ENCODE measurements at places on chromosomes 16 and 17. TPM values are rescaled to one million over a fixed set of nuclear protein-coding genes. Genes with fewer than 3 reads are reported as not detected.

GRCh38 chr16:82459580-82460256, 167.1 kb upstream of the CDH13 start:
- no peaks in the 10 kb centered on the region for H3K4me1 ChIP-seq
- no peak overlapping the region for H3K27ac ChIP-seq
- H3K36me3 ChIP-seq: no peaks in the 10 kb centered on the region
- H3K27me3 ChIP-seq: no peaks in the 10 kb centered on the region
- H3K4me3 ChIP-seq: no peak overlapping the region

- H3K27ac ChIP-seq: peak overlapping the region; percentile 98
- H3K27me3 ChIP-seq: no peaks in the 10 kb centered on the region
- peaks cover 44% of the 10 kb centered on the region for H3K4me1 ChIP-seq
- H3K4me3 ChIP-seq: peak overlapping the region; percentile 85
Measured at GRCh38 chr17:44220213-44221083, 973 bp upstream of the UBTF start.

KRT28 gene
- total RNA-seq: not detected

DNA sequence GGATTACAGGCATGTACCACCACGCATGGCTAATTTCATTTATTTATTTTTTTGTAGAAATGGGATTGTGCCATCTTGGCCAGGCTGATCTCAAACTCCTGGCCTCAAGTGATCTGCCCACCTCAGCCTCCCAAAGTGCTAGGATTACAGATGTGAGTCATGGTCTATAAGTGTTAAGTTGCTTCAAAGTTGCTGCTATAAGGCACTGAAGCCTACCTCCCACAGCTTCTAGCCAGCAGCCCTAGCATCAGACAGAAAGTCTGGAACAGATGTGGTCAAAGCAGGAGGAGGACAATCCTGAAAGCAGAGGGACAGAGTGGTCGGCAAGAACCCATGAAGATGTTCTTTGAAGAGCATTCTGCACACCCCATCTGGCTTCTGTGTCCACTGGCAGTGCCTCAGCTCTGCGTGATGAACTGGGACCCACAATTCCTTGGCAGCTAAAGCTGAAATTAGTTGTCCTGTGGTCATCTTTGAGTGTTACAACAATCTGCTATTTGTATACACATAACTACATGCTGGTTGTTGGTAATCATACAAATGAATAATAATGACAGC, 11.2 kb downstream of the MAP3K14 start:
- H3K27ac ChIP-seq: peak overlapping the region; percentile 96
- peaks cover 5% of the 10 kb centered on the region for H3K36me3 ChIP-seq
- peaks cover 86% of the 10 kb centered on the region for H3K4me1 ChIP-seq
- no peak overlapping the region for H3K4me3 ChIP-seq
- H3K27me3 ChIP-seq: no peaks in the 10 kb centered on the region

DNA sequence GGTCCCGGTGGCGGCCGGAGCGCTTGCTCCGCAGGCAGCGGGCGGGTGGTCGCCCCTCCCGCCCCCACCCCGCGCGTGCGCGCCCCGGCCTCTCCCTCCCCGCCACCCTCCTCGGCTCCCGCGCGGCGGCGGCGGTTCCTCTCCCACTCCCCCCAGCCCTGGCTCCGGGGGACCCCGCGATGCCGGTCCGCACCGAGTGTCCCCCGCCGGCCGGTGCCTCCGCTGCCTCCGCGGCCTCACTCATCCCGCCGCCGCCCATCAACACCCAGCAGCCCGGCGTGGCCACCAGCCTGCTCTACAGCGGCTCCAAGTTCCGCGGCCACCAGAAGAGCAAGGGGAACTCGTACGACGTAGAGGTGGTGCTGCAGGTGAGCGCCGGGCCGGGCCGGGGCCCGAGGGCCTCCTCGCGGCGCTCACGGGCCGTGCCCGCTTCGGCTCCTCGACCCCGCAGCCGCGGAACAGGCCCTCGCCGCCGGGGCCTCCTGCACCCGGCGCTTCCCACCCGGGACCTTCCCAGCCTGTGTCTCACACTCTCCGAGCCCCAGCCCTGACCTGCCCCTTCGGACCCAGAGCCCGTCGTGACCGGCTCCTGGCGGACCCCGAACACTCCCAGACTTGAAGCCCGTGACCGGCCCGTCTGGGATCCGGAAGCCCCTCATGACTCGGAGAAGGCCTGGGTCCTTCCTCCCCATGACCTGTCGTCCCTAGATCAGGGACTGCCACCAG, 490 bp downstream of the GID4 start:
- peak overlapping the region; percentile 90 for H3K27ac ChIP-seq
- H3K36me3 ChIP-seq: no peaks in the 10 kb centered on the region
- peak overlapping the region; percentile 90 for H3K4me3 ChIP-seq
- H3K27me3 ChIP-seq: no peaks in the 10 kb centered on the region
- peak; percentile 76 for DNase-seq

GRCh38 chr16:66553223-66553622, 847 bp downstream of the CKLF start:
- no peak for DNase-seq
- no peaks in the 10 kb centered on the region for H3K36me3 ChIP-seq
- H3K27me3 ChIP-seq: no peaks in the 10 kb centered on the region
- H3K4me1 ChIP-seq: peaks cover 40% of the 10 kb centered on the region
- H3K4me3 ChIP-seq: peak overlapping the region; percentile 68

DNA sequence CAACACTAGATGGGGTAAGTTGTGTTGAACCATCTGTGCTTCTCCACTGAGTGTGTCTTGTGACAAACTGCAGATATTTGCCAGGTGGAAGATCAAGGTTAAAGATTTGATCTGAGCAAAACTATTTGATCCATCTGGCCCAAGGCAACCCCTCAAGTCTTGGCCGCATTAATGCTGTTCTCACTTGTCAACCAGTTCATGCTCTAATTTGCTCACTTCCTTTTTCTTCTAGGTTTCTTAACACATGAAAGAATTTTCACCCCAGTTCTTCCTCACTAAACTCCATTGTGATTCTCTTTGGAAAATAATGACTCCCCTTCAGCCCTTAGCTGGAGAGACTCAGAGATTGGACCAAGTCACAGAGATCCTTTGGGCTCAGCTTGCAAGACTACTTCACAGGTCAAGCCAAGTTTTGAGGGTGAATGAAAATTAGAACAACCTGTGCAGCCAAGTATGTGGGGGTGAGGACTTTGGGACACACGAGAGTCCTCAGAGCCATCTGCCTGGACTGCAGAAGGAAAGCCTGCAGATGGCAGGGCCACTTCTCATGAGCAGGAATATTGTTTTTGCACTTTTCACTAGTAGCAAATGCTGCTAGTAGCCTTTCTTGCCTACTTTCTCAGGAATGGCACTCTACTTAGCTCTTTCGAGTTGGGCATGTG, 166.5 kb downstream of the AXIN2 start:
- peaks cover 12% of the 10 kb centered on the region for H3K4me1 ChIP-seq
- no peak overlapping the region for H3K4me3 ChIP-seq
- H3K27ac ChIP-seq: no peak overlapping the region
- H3K27me3 ChIP-seq: no peaks in the 10 kb centered on the region

ZNF830 gene
- total RNA-seq: 12.6 TPM

- no peaks in the 10 kb centered on the region for H3K36me3 ChIP-seq
- H3K27ac ChIP-seq: no peak overlapping the region
- no peaks in the 10 kb centered on the region for H3K27me3 ChIP-seq
Measured at GRCh38 chr16:711548-712320, 3.2 kb upstream of the METRN start.

- no peaks in the 10 kb centered on the region for H3K27me3 ChIP-seq
- H3K4me3 ChIP-seq: no peak overlapping the region
- peak; percentile 60 for DNase-seq
Measured at GRCh38 chr16:53080345-53081031, 25.7 kb downstream of the CHD9 start.

KCNH6 gene
- total RNA-seq: not detected

DNA sequence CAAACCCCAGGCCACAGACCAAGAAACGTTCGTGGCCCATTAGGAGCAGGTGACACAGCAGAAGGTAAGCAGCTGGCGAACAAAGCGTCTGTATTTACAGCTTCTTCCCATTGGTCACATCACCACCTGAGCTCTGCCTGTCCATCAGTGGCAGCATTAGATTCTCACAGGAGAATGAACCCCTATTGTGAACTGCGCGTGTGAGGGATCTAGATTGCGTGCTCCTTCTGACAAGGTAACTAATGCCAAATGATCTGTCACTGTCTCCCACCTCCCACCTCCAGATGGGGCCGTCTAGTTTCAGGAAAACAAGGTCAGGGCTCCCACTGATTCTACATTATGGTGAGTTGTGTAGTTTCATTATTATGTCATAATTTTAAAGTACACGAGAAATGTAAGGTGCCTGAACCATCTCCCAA, 186.3 kb downstream of the CPPED1 start:
- no peak overlapping the region for H3K4me3 ChIP-seq
- no peak for DNase-seq
- no peak overlapping the region for H3K27ac ChIP-seq
- no peaks in the 10 kb centered on the region for H3K4me1 ChIP-seq
- no peaks in the 10 kb centered on the region for H3K27me3 ChIP-seq
- H3K36me3 ChIP-seq: no peaks in the 10 kb centered on the region

- H3K36me3 ChIP-seq: no peaks in the 10 kb centered on the region
- H3K4me1 ChIP-seq: peaks cover 3% of the 10 kb centered on the region
- no peak for DNase-seq
- H3K27me3 ChIP-seq: no peaks in the 10 kb centered on the region
Measured at GRCh38 chr17:45334231-45334630, 17.4 kb upstream of the MAP3K14 start.

GRCh38 chr16:72195609-72196008, 23.7 kb upstream of the PMFBP1 start:
- H3K4me1 ChIP-seq: no peaks in the 10 kb centered on the region
- no peak for DNase-seq
- no peak overlapping the region for H3K27ac ChIP-seq
- H3K27me3 ChIP-seq: no peaks in the 10 kb centered on the region
- H3K4me3 ChIP-seq: no peak overlapping the region

DNA sequence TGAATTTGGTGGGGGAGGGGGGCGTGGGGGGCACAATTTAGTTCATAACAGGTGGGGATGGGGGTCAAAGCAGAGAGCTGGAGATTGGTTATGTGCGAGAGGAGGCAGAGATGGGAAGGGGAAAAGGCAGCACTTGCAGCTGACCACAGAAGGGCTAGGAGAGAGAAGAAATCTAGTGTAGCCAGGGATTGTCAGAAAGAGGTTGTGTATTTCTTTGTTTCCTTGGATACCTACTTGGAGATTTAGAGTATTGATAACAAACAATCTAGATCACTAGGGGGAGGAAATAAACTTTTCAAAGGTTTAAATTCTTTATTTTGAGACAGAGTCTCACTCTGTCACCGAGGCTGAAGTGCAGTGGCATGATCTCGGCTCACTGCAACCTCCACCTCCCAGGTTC, 47.1 kb upstream of the YPEL2 start:
- H3K27ac ChIP-seq: no peak overlapping the region
- H3K4me3 ChIP-seq: no peak overlapping the region
- no peaks in the 10 kb centered on the region for H3K36me3 ChIP-seq
- no peak for DNase-seq
- H3K4me1 ChIP-seq: no peaks in the 10 kb centered on the region
- H3K27me3 ChIP-seq: no peaks in the 10 kb centered on the region

GRCh38 chr16:57950382-57950781, 20.5 kb downstream of the CNGB1 start:
- no peaks in the 10 kb centered on the region for H3K4me1 ChIP-seq
- DNase-seq: no peak
- peaks cover 5% of the 10 kb centered on the region for H3K27me3 ChIP-seq
- H3K4me3 ChIP-seq: no peak overlapping the region

GRCh38 chr16:50012182-50012581, 12.8 kb upstream of the CNEP1R1 start:
- no peaks in the 10 kb centered on the region for H3K36me3 ChIP-seq
- DNase-seq: no peak
- no peaks in the 10 kb centered on the region for H3K4me1 ChIP-seq
- no peaks in the 10 kb centered on the region for H3K27me3 ChIP-seq

NEUROD2 gene
- not detected for total RNA-seq

GRCh38 chr16:14186795-14187221, 115.7 kb downstream of the MRTFB start:
- no peaks in the 10 kb centered on the region for H3K27me3 ChIP-seq
- H3K4me3 ChIP-seq: peak overlapping the region; percentile 72
- no peaks in the 10 kb centered on the region for H3K36me3 ChIP-seq
- H3K4me1 ChIP-seq: peaks cover 34% of the 10 kb centered on the region

DNA sequence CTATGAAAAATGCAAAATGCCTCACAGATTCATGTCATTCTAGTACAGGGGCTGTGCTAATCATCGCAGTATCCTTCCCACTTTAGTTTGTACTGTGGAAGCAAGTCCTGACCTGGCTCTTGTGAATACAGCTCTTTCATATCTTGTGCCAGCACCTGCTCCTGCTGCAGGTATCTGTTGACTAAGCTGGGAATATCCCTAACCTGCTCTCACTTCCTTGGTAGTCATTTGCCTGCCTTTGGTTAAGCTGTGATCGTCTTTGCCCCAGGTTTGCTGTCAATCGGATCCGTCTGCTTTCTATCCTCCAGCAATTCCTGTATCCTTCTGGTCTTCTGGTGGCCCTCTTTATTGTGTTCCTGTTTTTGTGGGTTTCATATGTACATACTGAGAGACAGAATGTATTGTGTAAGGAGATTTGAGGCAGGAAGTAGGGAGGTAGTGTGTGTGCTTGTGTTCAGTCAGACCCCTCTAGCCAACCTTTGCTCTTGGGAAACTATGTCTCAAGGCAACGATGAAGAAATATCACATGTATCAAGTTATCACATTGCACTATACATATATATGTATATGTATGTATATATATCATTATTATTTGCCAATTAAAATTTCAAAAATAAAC, 7.7 kb upstream of the GINS3 start:
- no peak for DNase-seq
- no peak overlapping the region for H3K27ac ChIP-seq
- no peaks in the 10 kb centered on the region for H3K4me1 ChIP-seq
- H3K27me3 ChIP-seq: no peaks in the 10 kb centered on the region

MPV17L gene
- 26.2 TPM for total RNA-seq

GRCh38 chr16:68360956-68361355, 50.1 kb downstream of the PRMT7 start:
- H3K4me3 ChIP-seq: no peak overlapping the region
- no peaks in the 10 kb centered on the region for H3K4me1 ChIP-seq
- H3K27me3 ChIP-seq: no peaks in the 10 kb centered on the region
- DNase-seq: no peak

DNA sequence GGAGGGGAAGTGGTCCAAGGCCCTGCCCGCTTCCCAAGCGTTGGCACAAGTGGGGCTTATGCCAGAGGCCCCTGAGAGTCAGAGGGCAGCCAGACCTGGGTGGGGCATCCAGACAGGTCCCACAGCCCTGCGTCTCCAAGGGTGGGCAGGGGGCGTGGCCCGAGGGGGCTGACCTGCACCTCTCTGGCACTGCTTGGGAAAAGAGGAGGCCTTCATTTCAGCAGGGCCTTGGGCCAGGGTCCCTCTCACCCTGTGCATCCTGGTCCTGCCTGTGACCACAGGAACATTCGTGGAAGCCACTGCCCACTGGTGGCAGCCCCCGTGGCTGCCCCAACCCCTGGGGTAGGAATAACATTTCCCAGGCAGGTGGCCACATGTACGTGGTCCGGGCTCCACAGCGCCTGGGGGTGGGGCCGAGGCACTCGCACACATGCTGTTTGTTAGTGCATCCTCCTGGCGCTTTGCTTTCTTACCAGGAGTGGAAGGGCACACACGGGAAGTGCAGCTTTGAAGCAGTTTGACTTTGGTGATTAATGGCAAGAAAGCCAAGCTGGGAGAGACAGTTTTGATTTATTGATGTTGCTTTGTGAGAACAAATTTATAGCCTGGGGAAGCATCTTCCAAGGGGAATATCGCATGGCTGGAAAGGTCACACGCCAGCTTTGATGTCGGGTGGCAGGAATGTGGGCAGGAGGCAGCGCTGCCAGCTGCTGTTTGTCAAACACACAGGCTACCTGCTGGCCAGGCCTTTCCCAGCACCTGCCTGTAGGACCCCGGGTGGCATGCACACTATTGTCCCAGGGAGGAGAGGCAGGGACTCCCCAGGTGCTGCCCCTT, 4.3 kb downstream of the CENPX start:
- no peak overlapping the region for H3K4me3 ChIP-seq
- H3K36me3 ChIP-seq: peaks cover 3% of the 10 kb centered on the region
- DNase-seq: no peak

GRCh38 chr17:79000396-79001189, 9.0 kb downstream of the CANT1 start:
- H3K27ac ChIP-seq: no peak overlapping the region
- H3K4me1 ChIP-seq: peaks cover 20% of the 10 kb centered on the region
- no peaks in the 10 kb centered on the region for H3K27me3 ChIP-seq

Data from psoas muscle (tissue), 8 donors.